Upper lobe of left lung (tissue), 6 donors: ENCODE measurements at places on chromosomes 1 and 21. TPM values are rescaled to one million over a fixed set of nuclear protein-coding genes. Genes with fewer than 3 reads are reported as not detected.

DNA sequence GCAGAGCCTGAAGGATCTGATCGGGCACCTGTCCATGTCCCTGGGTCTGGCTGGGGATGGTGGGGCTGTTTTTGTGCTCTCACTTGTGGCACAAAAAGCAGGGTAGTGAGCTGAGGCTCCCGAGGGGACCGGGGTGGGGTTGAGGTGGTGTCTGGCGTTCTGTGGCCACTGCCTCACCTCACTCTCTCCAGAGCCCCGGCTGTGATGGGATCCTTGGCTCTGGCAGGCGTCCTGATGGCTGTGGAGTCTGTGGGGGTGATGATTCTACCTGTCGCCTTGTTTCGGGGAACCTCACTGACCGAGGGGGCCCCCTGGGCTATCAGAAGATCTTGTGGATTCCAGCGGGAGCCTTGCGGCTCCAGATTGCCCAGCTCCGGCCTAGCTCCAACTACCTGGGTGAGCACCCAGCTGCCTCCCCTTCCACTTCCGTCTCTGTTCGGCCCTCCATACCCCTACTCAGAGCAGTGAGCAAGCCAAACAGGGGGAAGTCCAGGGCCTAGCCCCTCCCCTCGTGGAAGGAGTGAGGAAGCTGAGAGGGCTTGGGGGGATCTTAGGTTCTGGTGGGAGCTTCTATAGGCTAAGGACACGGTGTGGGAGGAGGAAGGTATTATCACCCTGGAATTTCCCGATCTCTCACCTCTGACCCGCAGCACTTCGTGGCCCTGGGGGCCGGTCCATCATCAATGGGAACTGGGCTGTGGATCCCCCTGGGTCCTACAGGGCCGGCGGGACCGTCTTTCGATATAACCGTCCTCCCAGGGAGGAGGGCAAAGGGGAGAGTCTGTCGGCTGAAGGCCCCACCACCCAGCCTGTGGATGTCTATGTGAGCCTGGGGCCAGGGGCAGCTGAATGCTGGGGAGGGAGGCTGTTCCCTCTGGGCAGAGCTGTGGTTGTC, 7.0 kb downstream of the ADAMTSL4 start:
- H3K4me3 ChIP-seq: no peak overlapping the region
- no peak overlapping the region for H3K27ac ChIP-seq
- no peaks in the 10 kb centered on the region for H3K27me3 ChIP-seq
- peaks cover 60% of the 10 kb centered on the region for H3K4me1 ChIP-seq

DNA sequence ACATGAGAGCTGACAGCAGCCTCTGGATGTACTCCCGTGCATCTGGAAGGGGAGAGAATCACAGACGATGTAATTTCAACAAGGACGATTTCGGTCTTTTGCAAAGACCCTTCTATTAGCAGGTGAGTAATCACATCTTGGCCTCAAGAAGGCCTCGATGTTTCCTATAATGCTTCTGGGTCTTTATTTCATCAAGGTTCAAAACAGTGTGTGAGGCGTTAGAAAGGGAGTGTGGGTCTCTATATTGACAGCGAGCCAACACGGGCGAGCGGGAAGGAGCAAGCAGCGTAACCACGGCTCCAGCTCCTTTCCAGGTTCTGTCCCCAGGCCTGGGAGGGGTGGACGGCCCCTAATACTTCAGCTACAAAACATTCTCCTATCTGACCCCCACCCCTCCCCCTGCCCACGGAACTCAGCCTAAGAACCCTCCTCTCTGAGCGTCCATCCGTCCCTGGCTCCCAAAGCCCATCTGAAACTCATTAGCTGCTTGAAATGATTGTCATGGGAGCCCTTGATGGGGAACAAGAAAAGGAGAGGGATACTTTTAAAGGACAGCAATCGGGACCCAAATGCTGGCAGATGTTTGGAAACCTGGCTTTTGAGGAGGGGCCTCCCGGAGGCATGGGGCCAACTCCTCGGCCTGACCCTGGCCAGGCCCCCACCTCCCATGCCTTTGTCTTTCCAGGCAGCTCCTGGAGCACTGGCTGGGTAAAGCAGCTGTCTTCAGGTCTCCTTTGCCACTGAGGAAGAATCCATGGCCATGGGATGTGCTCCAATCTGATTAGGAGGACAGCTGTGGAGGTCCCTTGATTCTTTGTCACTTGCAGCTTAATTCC, 250.8 kb downstream of the FOXD2 start:
- peak; percentile 6 for DNase-seq
- H3K36me3 ChIP-seq: no peaks in the 10 kb centered on the region

GRCh38 chr1:53025034-53025768, 36.8 kb upstream of the PODN start:
- peak overlapping the region; percentile 32 for H3K27ac ChIP-seq
- peaks cover 7% of the 10 kb centered on the region for H3K36me3 ChIP-seq
- H3K4me1 ChIP-seq: peaks cover 12% of the 10 kb centered on the region
- no peak overlapping the region for H3K4me3 ChIP-seq
- no peaks in the 10 kb centered on the region for H3K27me3 ChIP-seq
- peak; percentile 29 for DNase-seq

GRCh38 chr1:57713501-57713900, 289.6 kb upstream of the DAB1 start:
- H3K4me3 ChIP-seq: no peak overlapping the region
- no peaks in the 10 kb centered on the region for H3K4me1 ChIP-seq
- H3K27me3 ChIP-seq: no peaks in the 10 kb centered on the region
- DNase-seq: no peak
- no peaks in the 10 kb centered on the region for H3K36me3 ChIP-seq

Gene MARK1
- 1.2 TPM for total RNA-seq

Gene MYCBP
- total RNA-seq: 23.7 TPM

DNA sequence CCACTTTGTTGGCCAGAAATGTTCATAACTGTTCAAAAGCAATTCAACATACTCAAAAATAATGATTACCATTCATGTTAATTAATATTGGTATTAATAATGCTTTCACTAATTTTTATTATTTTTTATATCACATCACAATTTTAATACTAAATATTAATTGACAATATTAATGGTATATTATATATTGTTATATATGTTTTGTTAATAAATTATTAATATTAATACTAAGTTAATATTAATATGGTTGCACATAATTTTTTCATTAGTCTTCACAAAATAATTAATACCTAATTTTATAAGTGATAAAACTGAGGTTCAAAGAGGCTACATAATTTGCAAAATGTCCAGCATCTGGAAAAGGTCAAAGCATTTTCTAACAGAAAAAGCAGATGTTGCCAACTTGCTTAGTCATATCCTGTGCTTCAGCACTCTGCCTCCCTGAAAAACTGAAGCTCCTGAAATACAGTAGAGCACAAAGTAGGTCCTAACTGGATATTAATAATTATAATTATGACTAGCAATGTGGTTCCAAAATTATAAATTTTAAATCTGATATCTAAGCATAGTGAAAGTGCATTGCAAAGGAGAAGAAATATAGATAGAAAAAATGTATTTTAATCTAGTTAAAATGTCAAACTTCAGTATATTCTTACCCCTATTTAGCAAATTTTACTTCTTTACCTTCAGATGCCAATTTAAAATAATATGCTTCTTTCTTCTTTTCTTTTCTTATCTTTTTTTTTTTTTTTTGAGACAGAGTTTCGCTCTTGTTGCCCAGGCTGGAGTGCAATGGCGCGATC, 123.2 kb upstream of the TNFSF4 start:
- no peaks in the 10 kb centered on the region for H3K27me3 ChIP-seq
- no peaks in the 10 kb centered on the region for H3K36me3 ChIP-seq
- no peaks in the 10 kb centered on the region for H3K4me1 ChIP-seq
- peak overlapping the region; percentile 61 for H3K27ac ChIP-seq
- H3K4me3 ChIP-seq: no peak overlapping the region
- no peak for DNase-seq

DNA sequence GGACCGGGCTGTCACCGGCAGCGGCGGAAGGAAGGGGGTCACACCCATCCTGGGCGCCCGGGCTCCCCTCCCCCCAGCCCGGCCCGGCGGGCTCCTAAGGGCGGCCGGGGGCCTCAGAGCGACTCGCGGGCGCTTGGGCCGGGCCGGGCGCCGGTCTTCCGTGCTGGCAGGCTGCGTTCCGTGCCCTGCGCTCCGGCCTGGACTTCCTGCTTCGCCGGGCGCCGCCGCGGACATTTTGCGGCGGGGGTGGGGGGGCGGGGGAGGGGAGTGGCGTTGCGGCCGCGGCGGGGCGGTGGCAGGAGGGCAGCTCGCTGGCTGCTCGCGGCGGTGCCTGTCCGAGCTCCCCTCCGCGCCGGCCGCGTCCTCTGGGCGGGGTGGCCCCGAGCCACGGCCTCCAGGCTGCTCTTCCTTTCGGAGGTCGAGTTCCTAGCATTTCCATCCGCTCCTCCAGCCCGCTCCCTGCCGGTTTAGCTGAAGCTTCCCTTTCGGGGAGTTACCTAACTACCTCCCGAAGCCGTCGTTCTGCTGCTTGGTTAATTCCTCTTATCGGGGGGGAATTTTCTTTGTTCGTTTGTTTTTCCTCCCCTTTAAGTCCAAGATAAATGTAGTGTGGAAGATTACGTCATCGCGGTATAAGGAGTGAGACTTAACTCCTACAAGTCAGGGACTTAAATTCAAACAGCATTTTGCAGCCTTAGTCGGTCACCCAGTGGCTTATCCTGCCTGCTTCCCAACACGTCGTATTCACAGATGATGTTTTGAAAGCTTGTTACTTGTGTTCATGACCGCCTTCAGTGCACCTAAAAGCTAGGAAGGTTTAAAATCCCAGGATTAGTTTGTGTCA, 730 bp downstream of the CDC42 start:
- H3K4me1 ChIP-seq: peaks cover 49% of the 10 kb centered on the region
- no peaks in the 10 kb centered on the region for H3K27me3 ChIP-seq
- H3K4me3 ChIP-seq: peak overlapping the region; percentile 86
- H3K36me3 ChIP-seq: no peaks in the 10 kb centered on the region

DNA sequence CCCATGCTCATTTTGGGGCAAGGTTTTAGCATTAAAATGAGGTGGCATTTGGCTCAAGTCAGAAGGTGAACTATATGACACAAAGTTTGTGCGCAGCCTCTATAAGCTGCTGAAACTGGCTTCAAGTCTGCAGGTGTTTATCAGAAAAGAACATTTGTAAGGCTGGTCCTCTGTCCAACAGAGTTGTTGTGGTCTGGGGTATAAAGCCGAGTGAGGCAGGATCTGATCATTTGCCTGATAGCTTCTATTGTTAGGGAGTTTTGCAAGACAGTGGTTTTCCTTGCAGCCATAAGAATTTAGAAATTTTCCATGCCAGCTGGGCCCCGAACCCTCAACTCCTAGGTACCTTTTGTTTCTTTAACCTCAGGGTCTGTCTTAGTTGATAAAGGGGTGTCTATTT, 130.8 kb downstream of the PGBD5 start:
- no peak overlapping the region for H3K27ac ChIP-seq
- no peaks in the 10 kb centered on the region for H3K36me3 ChIP-seq
- no peak overlapping the region for H3K4me3 ChIP-seq
- H3K27me3 ChIP-seq: no peaks in the 10 kb centered on the region
- no peaks in the 10 kb centered on the region for H3K4me1 ChIP-seq
- no peak for DNase-seq
